Effector memory CD8-positive, alpha-beta T cell (primary cell): ENCODE measurements at places on chromosomes 4 and X.

GRCh38 chr4:76987685-76988084 lies 38.1 kb downstream of the SEPTIN11 start:
- no peak overlapping the region for H3K4me3 ChIP-seq
- H3K4me1 ChIP-seq: peaks cover 45% of the 10 kb centered on the region
- no peak for DNase-seq
- H3K27me3 ChIP-seq: no peaks in the 10 kb centered on the region
- H3K27ac ChIP-seq: peak overlapping the region; percentile 79

DNA sequence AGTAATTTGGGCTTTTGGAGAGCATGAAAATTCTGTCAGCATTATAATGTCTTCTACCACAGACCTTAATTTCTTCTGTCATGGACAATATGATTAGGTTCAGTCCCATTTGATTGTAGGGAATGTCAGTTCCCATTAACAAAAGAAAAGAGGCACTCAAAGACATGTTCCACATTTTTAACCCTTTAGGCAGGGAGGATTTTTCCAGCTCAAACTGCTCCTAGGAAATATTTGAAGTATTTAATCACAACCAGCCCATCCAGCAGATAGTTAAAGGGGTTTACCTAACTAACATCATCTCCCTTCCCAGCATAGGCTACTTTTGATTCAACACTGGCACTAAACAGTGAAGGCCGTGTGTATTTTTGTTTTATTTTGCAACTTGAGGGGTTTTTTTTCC lies 256.0 kb downstream of the DHX15 start:
- H3K4me3 ChIP-seq: no peak overlapping the region
- no peaks in the 10 kb centered on the region for H3K36me3 ChIP-seq
- no peaks in the 10 kb centered on the region for H3K4me1 ChIP-seq
- no peaks in the 10 kb centered on the region for H3K27me3 ChIP-seq
- no peak for DNase-seq
- H3K27ac ChIP-seq: no peak overlapping the region

GRCh38 chrX:107197319-107197718 lies 8.9 kb downstream of the NUP62CL start:
- no peak for DNase-seq
- no peaks in the 10 kb centered on the region for H3K4me1 ChIP-seq
- H3K36me3 ChIP-seq: peaks cover 3% of the 10 kb centered on the region
- no peak overlapping the region for H3K27ac ChIP-seq

GRCh38 chr4:87559090-87559837 lies 30.1 kb upstream of the SPARCL1 start:
- peaks cover 3% of the 10 kb centered on the region for H3K4me1 ChIP-seq
- no peaks in the 10 kb centered on the region for H3K36me3 ChIP-seq
- H3K4me3 ChIP-seq: peak overlapping the region; percentile 51
- no peak overlapping the region for H3K27ac ChIP-seq
- peak; percentile 16 for DNase-seq

DNA sequence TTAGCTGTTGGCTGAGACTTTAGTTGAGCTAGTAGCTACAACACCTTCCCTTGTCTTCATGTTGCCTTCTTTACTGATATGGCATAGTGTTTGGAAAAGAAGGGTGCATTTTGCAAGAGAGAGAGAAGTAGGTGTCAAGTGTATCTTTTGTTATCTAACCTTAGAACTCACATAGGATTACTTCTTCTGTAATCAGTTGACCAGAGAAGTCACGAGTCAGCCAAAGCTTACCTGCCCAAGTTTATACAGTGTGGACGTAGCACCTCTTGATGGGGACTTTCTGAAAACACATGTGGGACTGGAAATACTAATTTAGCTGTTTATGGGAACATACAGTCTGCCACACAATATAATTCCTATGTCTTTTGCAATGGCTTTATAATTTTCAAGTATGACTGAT lies 56.0 kb downstream of the UGT8 start:
- no peak overlapping the region for H3K27ac ChIP-seq
- DNase-seq: no peak
- no peaks in the 10 kb centered on the region for H3K4me1 ChIP-seq

GRCh38 chr4:16259241-16259888 lies 33.1 kb upstream of the TAPT1 start:
- no peak for DNase-seq
- H3K4me3 ChIP-seq: no peak overlapping the region
- no peaks in the 10 kb centered on the region for H3K27me3 ChIP-seq
- H3K27ac ChIP-seq: no peak overlapping the region

DNA sequence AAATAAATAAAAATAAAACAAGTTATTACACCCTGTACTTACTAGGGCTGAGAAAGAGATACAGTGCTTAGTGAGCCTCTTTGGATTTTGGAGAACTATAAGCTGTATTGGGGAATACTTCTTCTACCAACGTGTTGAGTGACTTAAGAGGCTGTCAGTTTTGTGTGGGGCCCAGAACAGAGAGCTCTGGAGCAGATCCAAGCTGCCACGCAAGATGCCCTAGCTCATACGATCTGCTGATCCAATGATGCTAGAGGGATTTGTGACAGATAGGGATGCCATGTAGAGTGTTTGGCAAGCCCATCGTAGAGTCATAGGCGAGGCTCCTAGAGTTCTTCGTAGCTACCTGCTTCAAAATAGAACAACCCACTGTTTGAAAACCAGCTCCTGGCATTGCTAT lies 60.3 kb upstream of the KLF3 start:
- H3K36me3 ChIP-seq: no peaks in the 10 kb centered on the region
- H3K27me3 ChIP-seq: no peaks in the 10 kb centered on the region
- H3K4me1 ChIP-seq: peaks cover 26% of the 10 kb centered on the region

- no peak for DNase-seq
- peak overlapping the region; percentile 97 for H3K27ac ChIP-seq
- peaks cover 75% of the 10 kb centered on the region for H3K36me3 ChIP-seq
- H3K27me3 ChIP-seq: no peaks in the 10 kb centered on the region
- H3K4me1 ChIP-seq: peaks cover 52% of the 10 kb centered on the region
Observed at GRCh38 chr4:1243451-1244080, 5.4 kb downstream of the CTBP1 start.

DNA sequence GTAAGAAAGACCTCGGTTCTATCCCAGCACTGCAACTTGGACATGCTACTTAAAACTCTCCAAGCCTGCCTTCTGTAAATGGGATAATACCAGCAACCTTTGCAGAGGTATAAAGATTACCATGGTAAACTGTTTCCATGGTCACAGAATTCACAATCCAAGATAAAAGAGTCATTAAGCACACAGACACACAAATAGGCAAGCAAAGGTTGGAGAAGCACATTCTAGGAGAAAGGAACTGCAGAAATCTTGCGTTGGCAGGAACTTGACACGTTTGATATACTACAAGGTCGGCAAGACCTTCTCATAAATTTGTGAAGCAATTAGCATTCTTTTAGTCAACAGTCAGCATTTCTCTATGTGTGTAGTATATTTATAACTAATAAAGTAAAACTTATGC lies 12.3 kb upstream of the CHRNA9 start:
- H3K27ac ChIP-seq: no peak overlapping the region
- DNase-seq: no peak
- peaks cover 12% of the 10 kb centered on the region for H3K27me3 ChIP-seq
- H3K4me1 ChIP-seq: peaks cover under 1% of the 10 kb centered on the region
- no peak overlapping the region for H3K4me3 ChIP-seq

DNA sequence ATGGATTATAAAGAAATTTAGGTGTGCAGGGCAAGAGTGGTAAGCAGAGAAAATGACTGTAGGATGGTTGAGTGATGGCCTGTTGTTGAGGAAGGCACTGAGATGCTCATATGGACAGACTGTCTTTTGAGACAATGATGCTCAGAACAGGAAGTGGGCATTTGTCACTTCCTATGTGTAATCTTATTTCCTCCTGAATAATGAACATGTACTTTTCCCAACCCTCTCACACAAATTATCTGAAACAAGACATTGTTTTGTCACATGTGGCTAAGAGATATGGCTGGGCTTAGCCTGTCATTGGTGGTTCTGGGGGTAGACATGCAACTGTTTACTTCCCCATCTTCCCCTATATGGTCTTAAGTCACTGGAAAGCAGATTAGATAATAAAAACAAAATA lies 240.5 kb downstream of the CFAP47 start:
- no peak for DNase-seq
- H3K27me3 ChIP-seq: no peaks in the 10 kb centered on the region
- no peak overlapping the region for H3K4me3 ChIP-seq
- no peaks in the 10 kb centered on the region for H3K4me1 ChIP-seq
- no peaks in the 10 kb centered on the region for H3K36me3 ChIP-seq

- H3K36me3 ChIP-seq: no peaks in the 10 kb centered on the region
- H3K4me3 ChIP-seq: no peak overlapping the region
- H3K27ac ChIP-seq: no peak overlapping the region
- no peak for DNase-seq
Observed at GRCh38 chr4:155690044-155690837, 23.6 kb downstream of the GUCY1A1 start.

GRCh38 chr4:147674073-147674472 lies 9.9 kb downstream of the PRMT9 start:
- peaks cover 20% of the 10 kb centered on the region for H3K36me3 ChIP-seq
- peaks cover 2% of the 10 kb centered on the region for H3K4me1 ChIP-seq

DNA sequence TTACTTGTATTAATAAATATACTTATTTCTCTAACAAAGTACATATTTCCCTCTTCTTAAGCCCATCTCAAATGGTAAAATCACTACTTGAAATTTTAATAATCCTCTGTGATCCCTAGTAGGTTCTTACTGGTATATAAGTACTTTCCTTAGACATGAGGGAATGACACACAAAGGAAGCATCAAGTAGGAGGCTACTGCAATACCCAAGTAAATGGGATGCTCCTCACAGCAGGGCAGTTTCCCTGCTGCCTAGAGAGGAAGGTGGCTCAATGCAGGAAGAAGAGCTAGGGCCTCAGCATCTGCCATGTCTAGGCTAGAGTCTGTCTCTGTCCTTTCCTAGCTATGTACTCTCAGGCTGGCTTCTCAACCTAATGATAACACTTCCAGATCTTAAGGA lies 122.1 kb upstream of the DIPK2B start:
- H3K27me3 ChIP-seq: peaks cover 16% of the 10 kb centered on the region
- no peaks in the 10 kb centered on the region for H3K36me3 ChIP-seq
- no peak for DNase-seq
- H3K4me3 ChIP-seq: no peak overlapping the region

- no peaks in the 10 kb centered on the region for H3K4me1 ChIP-seq
- no peaks in the 10 kb centered on the region for H3K36me3 ChIP-seq
- DNase-seq: no peak
- no peaks in the 10 kb centered on the region for H3K27me3 ChIP-seq
- H3K4me3 ChIP-seq: no peak overlapping the region
Observed at GRCh38 chrX:30822764-30823163, 66.3 kb downstream of the TAB3 start.

- no peaks in the 10 kb centered on the region for H3K4me1 ChIP-seq
- H3K4me3 ChIP-seq: no peak overlapping the region
- no peaks in the 10 kb centered on the region for H3K36me3 ChIP-seq
- no peak for DNase-seq
- H3K27me3 ChIP-seq: peaks cover 9% of the 10 kb centered on the region
Observed at GRCh38 chr4:40524366-40525041, 105.2 kb downstream of the RBM47 start.

- H3K4me1 ChIP-seq: no peaks in the 10 kb centered on the region
- H3K27ac ChIP-seq: peak overlapping the region; percentile 52
- peaks cover 37% of the 10 kb centered on the region for H3K36me3 ChIP-seq
Observed at GRCh38 chr4:955931-956381, 17.4 kb downstream of the DGKQ start.

- peak overlapping the region; percentile 93 for H3K4me3 ChIP-seq
- peaks cover 39% of the 10 kb centered on the region for H3K36me3 ChIP-seq
- no peaks in the 10 kb centered on the region for H3K27me3 ChIP-seq
Observed at GRCh38 chr4:81470456-81471297, 1.0 kb downstream of the RASGEF1B start.

DNA sequence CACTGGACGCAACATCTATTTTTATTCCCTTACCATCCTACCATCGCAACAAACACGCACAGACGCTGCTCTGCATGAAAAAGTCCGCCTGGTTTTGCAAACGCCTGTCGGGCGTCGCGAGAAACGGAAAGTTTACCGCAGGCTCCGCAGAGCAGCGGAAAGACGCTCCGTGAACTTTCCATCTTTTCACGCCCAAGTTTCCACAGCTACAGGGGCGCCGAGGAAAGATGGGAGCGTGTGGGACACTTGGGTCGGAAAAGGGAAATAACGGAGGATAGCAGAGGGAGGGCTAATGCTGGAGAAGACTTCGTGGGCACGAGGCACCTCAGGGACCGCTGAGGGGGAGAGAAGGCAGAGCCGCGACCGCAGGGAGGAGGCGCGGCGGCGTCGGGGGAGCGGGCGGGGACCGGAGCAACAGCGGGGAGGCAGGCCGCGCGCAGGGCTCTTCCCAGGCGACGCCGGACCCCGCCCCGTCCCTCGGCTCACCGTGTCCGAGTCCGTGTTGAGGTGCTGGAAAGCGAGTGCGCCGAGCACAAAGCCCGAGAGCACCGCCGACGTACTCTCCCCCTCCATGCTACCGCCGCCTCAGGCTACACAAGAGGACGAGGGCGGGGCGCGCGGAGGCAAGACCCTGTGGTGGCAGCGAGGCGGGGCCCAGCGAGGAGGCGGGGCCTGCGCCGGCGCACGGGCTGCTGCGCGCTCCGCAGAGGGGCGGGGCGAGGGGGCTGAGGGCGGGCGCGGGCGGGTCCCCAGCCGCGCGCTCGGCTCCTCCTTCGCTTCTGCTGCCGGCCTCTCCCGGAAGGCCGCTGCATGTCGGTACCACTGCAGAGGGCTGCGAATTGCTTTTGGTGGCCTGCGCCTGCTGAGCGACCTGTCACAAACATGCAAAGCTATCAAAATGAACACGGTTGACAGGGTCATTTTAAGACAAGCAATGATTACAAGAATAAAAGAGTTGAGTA lies at the start of gene ABRAXAS1:
ABRAXAS1 (minus strand) TSS at position 601 of the 962 bp plus-strand sequence; CDS start at position 573, 28 bp downstream.
- peaks cover 11% of the 10 kb centered on the region for H3K36me3 ChIP-seq
- DNase-seq: peak; percentile 93
- H3K4me1 ChIP-seq: peaks cover 12% of the 10 kb centered on the region
- H3K4me3 ChIP-seq: peak within 1 kb of the TSS; percentile 97
- no peaks in the 10 kb centered on the region for H3K27me3 ChIP-seq
